ENCODE measurements at places on chromosomes 7 and 10.

GRCh38 chr7:120586571-120586970, 271.4 kb downstream of the TSPAN12 start:
- no peak for DNase-seq

DNA sequence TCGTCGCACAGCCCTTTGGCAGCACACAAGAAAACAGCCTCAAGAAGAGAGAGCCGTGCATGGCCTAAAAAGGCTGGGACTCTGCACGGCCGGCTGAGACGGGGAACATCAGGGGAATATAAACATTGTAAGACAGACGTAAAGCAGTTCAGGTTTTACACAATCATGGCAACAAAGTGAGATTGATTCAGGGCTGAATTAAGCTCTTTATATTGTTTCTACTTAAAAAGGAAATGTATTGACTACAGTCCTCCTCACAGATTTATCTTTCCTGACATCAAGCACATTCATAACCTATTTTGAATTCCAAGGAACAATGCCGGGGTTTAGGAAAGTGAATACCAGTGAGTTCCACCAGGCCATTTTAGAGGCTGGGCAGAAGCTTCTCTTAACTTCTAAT, 25.2 kb downstream of the SORBS1 start:
- DNase-seq = no peak

DNA sequence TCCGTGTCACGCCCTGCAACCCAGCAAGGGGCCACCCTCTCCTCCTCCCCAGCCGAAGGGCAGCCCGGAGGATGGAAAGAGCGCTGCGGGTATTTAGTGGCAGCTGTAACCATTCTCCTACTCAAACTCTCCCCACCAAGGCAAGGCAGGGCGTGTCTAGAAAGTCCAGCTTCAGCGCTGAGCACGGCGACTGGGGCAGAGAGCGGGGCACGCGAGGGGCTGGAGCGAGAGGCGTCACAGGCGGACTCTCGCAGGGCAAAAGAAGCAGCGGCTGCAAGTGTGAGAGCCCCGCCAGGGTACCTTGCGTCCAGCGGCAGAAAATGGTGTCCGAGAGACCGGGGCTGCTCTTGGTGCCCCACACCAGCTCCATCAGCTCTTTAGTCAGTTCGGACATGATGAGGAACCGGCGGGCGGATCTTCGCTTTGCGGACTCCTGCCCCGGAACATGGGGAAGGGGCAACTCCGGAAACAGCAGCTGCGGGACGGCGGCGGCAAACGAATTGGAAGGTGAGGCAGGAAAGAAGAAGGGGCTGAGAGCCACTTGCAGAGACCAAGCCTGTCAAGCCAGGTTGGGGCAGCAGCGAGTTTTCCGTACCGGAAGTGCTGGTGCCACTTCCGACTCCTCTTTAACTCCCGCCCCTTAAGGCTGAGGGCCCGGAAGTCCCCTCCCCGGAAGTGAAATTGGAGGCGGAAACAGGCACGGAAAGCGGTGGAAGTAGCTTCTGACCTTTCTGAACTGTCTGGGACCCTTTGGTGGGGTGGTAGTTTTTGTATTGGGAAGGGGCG, at the start of gene MINDY3:
Gene MINDY3 (minus strand): TSS at position 602 of the 786 bp plus-strand sequence. CDS start 208 bp downstream, at position 394.
- DNase-seq = peak; percentile 83

- peak; percentile 25 for DNase-seq
Observed at GRCh38 chr7:157537056-157537455, 200.3 kb downstream of the DNAJB6 start.

DNA sequence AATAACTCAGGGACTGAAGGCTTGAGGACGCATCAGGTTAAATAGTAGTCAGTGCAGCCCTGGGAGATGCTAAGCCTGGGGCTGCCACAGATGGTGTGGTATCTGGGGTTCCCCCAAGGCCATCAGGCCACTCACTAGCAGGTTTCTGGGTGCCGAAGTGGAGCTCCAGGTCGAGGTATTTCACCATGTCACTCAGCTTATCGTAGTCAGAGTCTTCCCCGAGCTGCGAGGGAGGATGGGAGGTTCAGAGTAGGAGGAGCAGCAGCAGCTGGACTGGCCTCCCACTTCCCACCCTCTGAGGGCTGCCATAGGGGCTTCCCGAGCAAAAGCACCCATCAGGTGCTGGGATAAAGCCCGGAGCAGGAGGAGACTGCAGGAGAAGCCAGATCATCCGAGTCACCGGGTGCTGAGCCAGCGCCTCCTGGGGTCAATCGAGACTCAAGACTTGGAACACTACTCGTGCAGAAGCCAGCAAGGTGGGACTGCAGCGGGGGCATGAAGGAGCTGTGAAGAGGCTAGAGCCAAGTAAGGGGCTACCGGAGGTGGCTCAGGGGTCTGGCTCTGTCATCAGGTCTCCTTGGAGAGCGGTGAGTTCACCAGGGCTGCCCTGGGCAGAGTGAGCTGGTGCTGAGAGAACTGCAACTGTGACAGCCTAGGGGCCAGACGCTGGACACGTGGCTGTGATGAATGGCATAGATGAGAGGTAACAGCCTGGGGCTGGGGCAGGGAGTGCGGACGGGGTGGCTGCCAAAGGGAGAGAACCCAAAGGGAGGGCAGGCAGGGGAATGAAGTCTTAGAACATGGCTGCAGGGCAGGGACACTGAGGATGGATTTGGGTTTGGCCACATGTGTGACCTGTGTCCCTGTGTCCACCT, 45.3 kb downstream of the GRID2IP start:
- DNase-seq = no peak

GRCh38 chr10:99523251-99523773, 9.4 kb upstream of the NKX2-3 start:
- no peak for DNase-seq

- no peak for DNase-seq
Observed at GRCh38 chr10:11284291-11285085, 266.8 kb downstream of the CELF2 start.

DNA sequence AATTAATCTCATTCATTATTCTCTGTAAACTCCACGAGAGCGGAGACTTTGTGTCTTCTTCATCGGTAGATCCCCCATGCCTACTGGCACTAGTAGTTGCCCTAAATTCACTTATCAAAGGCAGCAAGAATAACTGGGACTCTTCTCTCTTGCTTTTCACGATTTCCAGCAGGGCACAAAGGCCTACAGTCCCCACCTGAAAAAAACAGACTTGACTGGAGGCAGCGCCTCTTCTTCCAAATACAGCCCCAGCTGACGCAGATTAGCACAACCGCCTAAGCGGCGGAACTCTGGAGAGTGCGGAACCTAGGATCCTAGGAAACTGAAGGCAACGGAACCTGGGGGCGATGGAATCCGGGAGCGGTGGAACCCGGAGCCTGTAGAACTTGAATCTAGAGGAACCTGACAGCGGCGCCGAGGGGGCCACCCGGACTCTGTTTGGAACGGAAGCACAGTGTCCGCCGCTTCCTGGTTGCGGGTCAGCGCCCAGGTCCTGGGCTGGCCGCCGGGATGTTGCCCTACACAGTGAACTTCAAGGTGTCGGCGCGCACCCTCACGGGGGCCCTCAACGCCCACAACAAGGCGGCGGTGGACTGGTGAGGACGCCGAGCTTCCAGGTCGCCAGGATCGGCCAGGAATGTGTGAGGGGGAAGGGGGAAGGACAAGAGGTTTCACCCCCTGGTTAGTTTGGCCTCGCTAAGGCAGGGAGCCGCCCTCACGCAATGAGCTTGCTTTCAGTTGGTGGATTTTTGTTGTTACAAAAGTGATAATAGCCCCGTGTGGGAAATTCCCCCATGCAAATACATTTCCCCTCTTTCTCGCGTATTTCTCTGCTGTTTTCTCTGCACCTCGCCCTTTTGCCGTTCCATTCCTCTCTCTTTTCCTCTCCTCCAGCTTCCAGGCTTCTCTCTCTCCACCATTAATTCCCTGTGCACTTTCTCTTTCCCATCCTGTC, at the start of gene WDR11:
Gene WDR11 (plus strand): TSS at position 452 of the 955 bp plus-strand sequence. CDS start 59 bp downstream, at position 511.
- DNase-seq = peak; percentile 97

- DNase-seq = no peak
Observed at GRCh38 chr10:109173937-109174336, 749.4 kb downstream of the XPNPEP1 start.

GRCh38 chr7:95391761-95392160, 4.4 kb downstream of the PON3 start:
- no peak for DNase-seq

GRCh38 chr7:76426246-76426645, 1.5 kb downstream of the ZP3 start:
- no peak for DNase-seq

DNA sequence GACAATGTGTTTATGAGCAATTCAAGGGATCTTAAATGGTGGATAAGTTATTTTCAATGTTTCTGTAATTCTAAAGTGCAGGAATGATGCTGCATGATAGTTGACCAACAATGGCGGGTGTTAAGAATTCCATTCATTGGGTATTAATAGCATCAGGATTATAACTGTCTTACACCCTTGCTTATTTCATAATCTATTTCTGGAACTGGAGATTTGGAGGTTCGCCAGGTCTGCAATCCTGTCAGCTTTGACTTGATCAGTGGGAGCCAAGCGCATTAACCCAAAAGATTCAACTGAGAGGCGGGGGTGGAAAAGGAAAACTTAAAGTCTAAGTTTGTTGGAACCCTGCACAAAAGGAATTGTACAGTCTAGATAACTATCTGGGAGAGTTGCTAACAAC, 114.9 kb upstream of the ZEB1 start:
- no peak for DNase-seq

DNA sequence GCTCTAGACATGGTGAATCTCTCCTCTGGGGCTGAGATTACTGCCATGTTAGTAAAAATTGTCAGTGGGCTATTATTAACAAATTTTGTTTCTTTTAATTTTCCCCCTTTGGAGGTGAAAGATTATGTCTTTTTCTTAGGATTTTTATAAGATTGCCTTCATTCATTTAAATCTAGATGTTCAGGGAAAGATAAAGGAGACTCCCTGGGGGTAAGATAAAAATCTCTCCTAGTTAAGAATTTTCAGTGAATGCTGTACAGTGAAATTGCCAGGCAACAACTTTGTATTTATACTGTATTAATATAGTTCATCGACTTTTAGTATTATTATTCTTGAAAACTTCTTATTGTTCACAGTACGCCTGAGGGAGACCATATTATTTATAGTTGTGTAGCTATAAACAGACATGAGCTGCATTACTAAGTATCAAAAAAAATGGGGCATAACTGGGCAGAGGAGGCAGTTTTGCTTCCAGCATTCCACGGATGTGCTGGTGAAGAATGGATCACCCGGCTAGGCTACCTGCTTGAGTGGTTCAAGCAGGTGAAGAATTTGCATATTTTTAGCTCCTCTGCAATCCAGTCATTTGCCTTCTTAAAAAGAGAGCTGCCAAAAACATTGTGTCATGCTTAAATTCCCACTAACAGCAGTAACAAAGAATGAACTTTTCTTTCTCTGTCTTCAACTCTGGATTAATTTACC, 552.1 kb downstream of the DNAJB9 start:
- no peak for DNase-seq

DNA sequence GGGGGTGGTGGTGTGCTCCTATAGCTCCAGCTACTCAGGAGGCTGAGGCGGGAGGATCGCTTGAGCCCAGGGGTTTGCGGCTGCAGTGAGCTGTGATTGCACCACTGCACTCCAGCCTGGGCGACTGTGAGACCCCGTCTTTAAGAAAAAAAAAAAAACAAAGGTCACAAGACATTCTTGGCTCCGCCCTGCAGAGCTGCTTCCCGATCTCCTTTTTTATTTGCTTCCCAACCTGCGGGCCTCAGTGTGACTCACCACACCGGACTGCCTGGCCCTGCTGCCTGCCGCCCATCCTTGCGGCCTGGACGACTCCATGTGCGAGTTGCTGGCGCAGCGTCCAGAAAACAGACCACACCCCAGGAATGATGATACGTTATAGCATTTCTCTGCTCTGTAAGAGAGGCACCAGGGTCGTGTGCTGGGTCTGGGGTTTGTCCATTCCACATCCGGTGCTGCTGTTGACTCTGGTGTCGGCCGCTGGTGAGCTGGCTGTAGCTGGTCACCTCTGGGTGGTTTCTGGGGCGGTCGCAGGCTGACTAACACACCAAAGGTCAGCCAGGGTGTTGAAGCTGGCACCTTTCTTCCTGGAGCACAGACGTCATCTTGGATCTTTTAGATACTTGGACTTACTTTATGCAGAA, 123.6 kb downstream of the TCF7L2 start:
- DNase-seq = peak; percentile 94

- DNase-seq = no peak
Observed at GRCh38 chr7:2627258-2628129, 4.3 kb upstream of the TTYH3 start.

DNA sequence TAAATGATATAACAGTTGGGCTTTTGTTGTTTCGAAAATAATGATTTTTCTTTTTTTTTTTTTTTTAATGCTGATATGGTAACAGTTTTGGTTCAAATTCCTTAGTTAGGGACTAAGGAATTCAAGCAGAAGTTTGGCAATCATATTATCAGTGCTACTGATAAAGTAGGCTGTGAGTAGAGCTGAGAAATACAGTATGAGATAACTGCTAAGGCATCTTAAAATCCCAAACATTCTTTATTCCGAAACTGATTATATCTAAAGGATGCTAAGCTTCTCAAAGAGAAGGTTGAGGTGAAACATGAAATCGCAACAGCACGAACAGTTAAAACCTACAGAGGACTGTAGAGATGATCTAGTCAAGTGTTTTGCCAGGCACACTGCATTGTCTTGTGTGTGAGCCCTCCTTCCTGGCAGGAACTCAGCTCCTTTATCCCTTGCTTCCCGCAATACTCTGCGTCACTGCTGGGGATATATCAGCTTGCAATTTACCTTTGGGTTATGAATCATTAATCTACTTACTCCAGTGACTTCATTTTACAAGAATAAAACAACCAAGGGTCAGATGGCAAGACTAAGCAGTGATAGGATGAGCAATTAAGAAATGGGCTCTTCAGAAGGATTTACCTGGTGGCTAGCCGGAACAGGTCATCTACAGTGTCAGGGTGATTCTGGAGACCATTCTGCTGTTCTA, 36.7 kb downstream of the IRF5 start:
- DNase-seq = no peak

GRCh38 chr10:15726042-15726441, 6.3 kb upstream of the ITGA8 start:
- no peak for DNase-seq

GRCh38 chr7:11473807-11474424, 358.1 kb downstream of the THSD7A start:
- no peak for DNase-seq

- no peak for DNase-seq
Observed at GRCh38 chr10:77801474-77802161, 124.9 kb downstream of the DLG5 start.

GRCh38 chr7:40802497-40802896, 667.7 kb downstream of the SUGCT start:
- DNase-seq = no peak

GRCh38 chr10:26714415-26715136, 17.1 kb downstream of the PDSS1 start:
- DNase-seq = peak; percentile 15

- DNase-seq = no peak
Observed at GRCh38 chr10:109933984-109934565, 10.8 kb upstream of the XPNPEP1 start.

GRCh38 chr10:8544057-8544380, 489.5 kb downstream of the GATA3 start:
- no peak for DNase-seq
